CD4-positive, alpha-beta T cell treated with Interferon gamma for 1 hour (primary cell): ENCODE measurements at places on chromosomes 4 and X.
A peak's percentile ranks its signal among the peaks of the same experiment; 100 is the strongest.

DNA sequence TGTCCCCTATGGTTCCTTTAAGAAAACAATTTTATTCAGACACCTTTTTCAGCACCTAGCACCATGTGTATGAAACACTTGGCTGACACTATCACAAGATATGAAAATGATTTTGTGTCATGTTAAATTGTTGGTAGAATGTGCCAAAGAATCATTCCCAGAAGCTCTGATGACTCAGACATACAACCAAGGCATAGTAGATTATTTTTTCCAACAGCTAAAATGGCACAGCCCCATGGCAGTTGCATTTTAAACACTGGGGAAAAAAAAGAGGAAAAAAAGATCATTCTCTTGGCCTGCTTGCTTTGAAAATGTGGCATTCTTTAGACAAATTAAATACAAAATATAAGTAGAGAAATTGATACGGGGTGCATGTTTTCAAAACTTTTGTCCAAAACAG lies 230.2 kb downstream of the NLGN4X start:
- DNase-seq = no peak

- DNase-seq = no peak
These were observed 115.1 kb upstream of the SFRP2 start for GRCh38 chr4:153904011-153904410.

- no peak for DNase-seq
These were observed 8.8 kb upstream of the ENAM start for GRCh38 chr4:70619778-70620177.

- no peak for DNase-seq
These were observed 60.1 kb downstream of the MXRA5 start for GRCh38 chrX:3286196-3286945.

GRCh38 chr4:11407551-11407950 lies 21.1 kb downstream of the HS3ST1 start:
- DNase-seq = no peak

GRCh38 chr4:89619206-89619962 lies 217.6 kb downstream of the SNCA start:
- no peak for DNase-seq

- DNase-seq = no peak
These were observed 80.9 kb downstream of the RFC1 start for GRCh38 chr4:39285111-39285795.

DNA sequence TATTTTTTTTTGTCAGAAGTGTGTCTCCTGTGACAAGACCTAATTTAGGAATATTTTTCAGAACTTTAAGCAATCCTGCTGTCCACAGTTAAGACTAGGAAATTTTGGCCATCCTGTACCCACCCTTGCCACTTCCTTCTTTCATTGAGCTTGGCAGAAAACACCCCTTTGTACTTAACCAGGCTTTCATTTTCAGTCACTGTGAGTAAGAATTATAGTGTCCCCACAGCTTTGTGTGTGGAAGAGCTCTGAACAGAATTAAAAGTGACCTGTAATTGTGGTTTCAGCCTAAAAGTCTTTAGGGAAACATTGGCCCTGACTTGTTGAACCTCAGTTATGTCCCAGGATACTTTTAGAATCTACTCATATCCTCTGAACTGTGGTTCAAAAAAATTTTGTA lies 153.7 kb upstream of the BMP3 start:
- DNase-seq = no peak

DNA sequence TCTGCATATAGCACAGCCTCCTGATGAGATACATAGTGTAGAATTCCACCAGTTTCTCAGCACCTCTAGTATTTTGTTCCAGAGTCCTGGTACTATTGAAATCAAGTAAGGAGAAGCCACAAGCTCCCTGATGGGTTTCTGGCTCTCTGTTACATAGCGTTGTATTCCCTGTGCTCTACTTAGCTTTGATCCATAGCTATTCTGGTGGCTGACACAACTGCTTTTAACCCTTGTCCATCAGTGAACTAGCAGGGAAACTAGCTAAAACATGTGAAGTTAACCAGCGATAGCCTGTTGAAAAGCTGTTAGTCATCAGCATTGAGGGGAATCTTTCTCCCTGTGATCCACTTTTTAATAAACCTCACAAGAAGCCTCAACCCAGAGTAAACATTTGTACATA lies 26.9 kb downstream of the NIPAL1 start:
- DNase-seq = no peak

DNA sequence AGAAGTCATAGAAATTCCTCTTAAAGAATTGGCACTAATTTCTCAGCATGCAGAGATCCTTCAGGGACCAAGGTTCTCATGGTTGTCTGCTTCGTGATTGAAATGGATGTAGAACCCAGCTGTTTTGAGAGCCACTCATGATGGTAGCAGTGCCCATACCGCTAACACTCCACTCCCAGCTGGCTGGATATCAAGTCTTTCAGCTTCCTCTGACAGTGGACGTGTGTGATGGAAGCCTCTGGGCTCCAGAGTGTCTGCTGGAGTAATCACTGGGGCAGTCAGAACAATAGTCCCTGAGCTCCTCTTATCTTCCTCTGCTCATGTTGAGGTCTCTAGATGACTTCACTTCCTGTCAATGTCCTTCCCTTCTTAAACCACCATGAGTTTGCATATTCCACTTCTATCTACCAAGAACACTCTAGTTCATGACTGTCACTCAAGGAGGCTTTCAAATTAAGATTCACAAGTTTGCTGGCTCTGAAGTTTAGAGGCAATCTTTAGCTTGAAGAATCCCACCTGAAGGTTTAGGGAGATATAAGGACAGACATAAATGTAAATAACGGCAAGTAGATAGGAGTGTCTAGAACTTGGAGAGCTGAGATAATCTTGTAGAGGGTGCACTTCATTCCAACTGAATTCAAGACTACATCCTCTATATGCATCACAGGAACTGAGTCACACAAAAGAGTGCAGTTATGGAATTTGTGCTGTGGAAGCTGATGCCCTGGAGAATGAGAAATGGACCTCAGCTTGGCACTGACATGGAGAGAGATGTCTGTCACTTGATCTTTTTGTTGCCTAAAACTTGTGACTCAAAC lies 64.5 kb upstream of the WDR1 start:
- peak; percentile 19 for DNase-seq

DNA sequence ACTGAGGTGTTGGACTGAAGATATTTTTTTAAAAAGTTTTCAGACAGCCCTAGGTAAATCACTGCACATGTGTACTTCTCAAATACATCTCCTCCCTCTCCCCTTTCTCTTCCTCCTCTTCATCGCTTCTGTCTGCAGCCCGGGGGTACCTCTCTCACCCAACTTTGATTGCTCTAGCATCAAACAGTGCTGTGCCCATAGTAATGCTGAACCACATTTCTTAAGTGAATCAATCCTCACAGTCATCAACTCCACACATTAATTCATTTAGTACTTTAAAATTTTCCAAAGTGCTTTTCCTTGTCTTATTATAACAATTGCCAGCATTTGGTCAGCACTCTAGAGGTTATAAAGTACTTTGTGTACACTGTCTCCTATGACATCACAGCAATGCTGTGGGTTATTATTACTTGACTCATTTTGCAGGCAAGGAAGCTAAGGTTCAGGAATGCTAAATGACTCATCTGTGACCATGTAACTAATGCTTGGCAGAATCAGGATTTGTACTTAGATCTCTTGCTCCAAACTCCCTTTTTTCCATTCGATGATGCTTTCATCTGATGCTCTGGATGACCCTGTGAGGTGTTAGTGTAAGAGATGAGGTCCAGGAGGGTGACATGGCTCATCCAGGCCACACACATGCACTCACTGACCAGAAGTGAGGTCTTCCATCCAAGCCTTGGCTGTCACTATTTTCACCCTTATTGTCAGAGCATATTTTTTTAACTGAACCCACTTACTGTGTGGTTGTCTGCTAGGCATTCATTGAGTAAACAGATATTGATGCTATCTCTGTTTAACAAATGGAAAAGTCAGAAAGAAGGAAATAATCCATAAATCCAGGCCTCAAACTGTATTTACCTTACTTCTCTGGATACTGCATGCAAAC lies 58.8 kb downstream of the RHOH start:
- DNase-seq = no peak

DNA sequence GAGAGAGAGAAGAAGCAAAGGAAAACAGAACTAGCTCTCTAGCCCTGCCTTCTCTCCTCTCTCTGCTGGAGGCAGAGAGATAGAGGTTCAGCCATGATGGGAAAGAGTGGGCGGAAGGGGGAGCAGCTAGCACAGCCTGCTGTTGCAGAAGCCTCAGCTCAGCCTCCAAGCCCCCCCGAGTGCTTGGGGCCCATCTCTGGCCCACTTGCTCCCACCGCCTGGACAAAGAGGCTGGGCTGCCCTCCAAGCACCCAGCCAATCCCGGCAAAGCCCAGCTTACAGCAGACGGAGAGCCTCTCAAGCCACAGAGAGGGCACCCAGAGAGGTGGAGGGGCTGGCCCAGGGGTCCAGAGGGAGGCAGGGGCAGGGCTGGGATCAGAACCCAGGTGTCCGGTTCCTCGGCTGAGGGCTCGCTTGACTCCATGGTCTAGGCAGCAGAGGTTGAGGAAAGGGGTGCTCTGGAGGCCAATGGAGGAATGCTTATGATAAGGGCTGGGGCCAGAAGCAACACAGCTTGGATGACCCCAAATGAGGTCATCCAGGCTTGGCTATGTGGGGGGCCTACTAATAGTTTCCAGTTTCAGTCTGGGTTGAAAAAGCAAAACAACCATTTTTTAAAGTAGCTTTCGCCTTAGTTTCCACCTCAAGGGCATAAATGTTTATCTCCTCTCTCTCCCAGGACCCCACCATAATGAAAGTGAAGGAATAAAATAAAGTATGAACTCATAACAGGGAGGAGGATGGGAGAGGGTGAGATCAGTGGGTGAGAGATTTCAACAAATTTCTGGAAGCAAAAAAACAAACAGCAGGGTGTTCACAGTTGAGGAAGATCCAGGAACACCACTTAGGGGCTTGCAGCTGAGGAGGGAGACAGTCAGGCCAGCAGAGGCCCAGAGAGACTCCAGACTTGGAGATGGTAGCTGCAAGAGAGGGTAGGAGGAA lies 24.9 kb upstream of the IQSEC2 start:
- DNase-seq = no peak

GRCh38 chr4:154360491-154360890 lies 131.1 kb downstream of the DCHS2 start:
- no peak for DNase-seq

GRCh38 chr4:94345266-94345665 lies 2.6 kb upstream of the HPGDS start:
- no peak for DNase-seq
